ENCODE measurements at places on chromosomes 11 and 22.
A peak's percentile ranks its signal among the peaks of the same experiment; 100 is the strongest.

GRCh38 chr11:3929232-3929631, 73.8 kb downstream of the STIM1 start:
- no peak for DNase-seq

GRCh38 chr11:16984229-16984628, 30.0 kb downstream of the PLEKHA7 start:
- no peak for DNase-seq

- DNase-seq: no peak
Measured at GRCh38 chr22:23803001-23803819, 16.4 kb downstream of the SMARCB1 start.

GRCh38 chr11:111733016-111733415, 33.2 kb downstream of the PPP2R1B start:
- no peak for DNase-seq

GRCh38 chr11:71489311-71490043, 36.5 kb downstream of the NADSYN1 start:
- DNase-seq: peak; percentile 9

- no peak for DNase-seq
Measured at GRCh38 chr11:45931739-45932138, 9.3 kb downstream of the LARGE2 start.

- DNase-seq: no peak
Measured at GRCh38 chr22:21642584-21643448, 714 bp downstream of the SDF2L1 start.

DNA sequence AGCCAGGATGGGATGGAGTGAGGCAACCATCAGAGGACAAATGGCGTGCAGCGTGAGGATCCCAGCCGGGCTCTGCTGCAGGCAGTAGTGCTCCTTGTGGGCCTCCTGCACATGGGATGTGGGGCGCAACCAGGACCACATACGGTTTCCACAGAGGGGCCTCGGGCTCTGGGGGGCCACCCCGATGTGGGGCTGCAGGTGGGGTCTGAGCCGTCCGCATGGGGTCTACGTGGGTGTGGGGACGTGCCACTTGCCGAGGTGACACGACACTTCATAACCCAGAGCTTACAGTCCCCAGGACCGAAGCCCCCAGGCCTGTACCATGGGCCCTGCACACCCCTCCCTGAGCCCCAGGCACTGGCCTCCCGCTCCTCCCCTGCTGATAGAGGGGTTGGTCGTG, 10.8 kb downstream of the TTLL8 start:
- DNase-seq: no peak

GRCh38 chr22:50507421-50507990, at the start of gene LMF2:
Gene LMF2 (minus strand): TSS chr22:50507702. CDS start chr22:50507675, 27 bp downstream.
- no peak for DNase-seq
